Activated CD4-positive, alpha-beta T cell treated with anti-CD3 and anti-CD28 coated beads for 4 hours (primary cell): ENCODE measurements at places on chromosomes 12 and 14.

DNA sequence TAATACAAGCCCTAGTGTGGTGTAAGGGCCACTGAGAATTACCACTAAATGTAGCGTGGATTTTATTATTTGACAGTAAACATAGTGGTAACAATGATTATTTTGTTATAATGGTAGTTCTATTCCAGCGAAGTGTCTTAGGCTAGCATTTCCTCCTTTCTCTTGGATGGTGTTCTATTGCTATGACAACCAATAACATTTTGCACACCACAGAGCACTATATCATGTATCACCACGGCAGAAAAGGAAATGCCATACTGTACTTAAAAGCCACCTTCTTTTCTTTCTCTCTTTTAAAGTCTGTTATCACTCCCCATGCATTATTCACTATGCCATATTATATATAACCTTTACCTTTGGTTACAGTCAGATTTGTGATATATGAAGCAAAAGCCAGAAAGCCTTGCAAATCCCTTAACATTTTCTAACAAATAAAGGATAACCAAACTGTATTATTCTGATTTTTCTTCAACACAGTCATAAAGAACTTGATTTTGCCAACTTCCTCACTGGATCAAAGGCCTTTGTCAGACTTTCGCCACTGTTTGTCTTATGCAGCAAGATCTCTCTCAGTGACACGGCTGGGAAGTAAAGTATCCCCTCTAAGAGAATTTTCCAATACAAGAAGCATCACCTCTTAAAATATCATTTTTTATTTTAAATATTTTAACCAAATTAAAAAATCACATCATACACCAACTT lies 195.8 kb downstream of the FOXN3 start:
- DNase-seq: no peak

DNA sequence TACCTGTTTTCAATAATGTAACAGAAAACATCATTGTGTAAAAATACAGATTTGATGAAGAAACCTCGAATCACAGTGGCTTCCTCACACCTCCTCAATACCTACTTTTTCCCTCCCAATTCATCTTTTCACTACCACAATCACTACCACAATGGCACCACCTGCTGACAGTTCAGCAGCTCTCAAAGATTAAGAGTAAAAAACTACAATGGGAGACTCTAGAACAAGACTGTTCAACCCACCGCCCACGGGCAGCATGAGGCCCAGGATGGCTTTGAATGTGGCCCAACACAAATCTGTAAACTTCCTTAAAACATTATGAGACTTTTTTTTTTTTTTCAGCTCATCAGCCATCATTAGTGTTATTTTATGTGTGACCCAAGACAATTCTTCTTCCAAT lies 15.2 kb downstream of the MED6 start:
- no peak for DNase-seq

DNA sequence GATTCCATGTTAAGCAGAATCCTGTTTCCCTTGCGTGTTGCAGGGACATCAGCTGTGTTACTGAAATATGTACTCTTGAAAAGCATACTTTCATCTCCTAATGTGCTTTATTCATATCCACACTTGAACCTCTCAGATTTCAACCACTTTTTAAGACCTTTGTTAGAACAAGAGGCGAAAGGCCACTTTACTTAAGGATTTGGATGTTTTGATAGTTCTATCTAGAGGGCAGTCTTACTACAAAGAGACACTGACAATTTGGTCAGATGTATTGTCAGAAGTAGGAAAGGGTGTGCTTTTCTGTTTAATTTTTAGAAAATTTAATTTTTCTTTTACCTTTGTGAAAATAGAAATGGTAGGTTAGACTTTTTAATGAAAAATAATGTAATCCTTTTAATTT lies 267.9 kb downstream of the TMTC2 start:
- DNase-seq: no peak

DNA sequence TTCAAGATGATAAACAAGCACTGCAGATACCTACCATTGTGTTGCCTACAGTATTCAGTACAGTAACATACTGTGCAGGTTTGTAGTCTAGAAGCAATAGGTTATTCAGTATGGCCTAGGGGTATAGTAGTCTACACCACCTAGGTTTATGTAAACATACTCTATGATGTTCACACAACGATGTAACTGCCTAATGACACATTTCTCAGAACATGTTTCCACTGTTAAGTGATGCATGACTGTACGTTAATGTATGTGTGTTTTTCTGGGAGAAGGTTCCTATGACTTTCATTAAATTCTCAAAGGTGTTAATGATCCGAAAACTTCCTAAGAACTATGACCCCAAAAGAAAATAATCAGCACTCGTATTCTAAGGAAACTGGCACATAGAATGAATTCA lies 20.9 kb upstream of the CALM1 start:
- DNase-seq: no peak

DNA sequence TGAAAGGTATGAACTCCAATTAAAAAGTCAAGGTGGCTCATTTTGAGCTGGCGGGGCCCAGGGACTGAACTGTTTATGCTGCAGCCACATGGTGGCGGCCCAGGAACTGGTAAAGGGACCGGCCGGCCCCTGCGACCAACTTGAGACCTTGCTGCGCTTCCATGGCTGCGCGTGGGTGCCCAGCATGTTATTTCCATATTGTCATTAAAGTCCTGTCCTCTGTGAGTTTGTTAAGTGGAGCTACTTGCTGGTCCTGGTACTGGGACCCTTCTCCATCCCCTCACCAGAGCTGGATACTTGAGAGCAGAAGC lies 62.3 kb downstream of the BEGAIN start:
- no peak for DNase-seq

DNA sequence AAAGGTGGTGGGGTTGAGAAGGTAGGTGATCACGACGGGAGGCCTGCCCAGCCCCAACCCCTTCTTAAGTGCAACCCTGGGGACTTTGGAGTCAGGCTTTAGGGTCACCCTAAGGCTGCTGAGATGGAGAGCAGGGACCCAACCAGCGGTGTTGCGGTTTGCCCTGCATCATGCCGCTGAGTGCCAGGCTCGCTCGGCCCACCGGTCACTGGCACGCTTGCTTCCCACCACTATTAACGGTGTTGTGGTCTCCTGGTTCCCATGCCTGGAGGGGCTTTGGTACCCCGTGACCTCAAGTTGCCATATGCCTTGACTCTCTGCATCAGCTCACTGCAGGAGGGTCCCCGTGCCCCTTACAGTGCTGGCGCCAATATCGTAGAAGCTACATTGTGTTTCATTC lies 18.4 kb upstream of the MEG3 start:
- no peak for DNase-seq

DNA sequence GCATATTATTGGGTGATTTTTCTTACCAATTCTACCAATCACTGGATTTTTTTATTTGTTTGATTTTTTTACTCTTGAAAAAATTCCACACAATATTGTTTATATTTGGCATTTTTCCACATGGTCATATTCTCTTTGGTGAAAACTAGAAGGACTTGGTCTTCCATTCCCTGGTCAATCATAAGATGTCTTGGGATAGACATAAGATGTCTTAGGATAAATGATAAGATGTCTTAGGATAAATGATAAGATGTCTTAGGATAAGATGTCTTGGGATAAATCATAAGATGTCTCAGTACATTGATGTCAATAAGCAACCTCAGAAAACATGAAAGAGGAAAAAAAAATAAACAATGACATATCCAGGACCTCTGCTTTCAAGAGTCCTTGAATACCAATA lies 309.1 kb downstream of the LRFN5 start:
- no peak for DNase-seq

- no peak for DNase-seq
These were observed 51.4 kb downstream of the WASHC3 start for GRCh38 chr12:102010265-102010994.

- no peak for DNase-seq
These were observed 275.4 kb downstream of the TTC6 start for GRCh38 chr14:37870632-37871346.

DNA sequence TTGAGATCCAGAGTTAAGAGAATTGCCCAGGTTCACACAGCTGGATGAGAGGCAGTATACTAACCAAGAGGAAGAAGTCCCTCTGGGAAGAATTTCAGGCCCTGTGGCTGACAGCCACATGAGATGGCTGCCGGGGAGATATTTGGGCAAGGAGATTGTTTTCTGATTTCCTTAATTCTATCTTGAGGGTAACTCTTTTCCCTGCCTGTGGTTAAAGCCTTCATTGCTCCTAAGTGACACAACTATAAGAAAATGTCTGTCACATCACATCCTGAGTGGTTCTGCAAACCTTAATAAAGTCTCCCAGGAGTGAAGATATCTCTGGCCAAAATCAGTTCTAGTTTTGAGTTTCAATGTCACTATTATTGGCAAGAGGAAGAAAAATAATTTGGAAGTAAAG lies 9.6 kb downstream of the ARHGDIB start:
- no peak for DNase-seq

DNA sequence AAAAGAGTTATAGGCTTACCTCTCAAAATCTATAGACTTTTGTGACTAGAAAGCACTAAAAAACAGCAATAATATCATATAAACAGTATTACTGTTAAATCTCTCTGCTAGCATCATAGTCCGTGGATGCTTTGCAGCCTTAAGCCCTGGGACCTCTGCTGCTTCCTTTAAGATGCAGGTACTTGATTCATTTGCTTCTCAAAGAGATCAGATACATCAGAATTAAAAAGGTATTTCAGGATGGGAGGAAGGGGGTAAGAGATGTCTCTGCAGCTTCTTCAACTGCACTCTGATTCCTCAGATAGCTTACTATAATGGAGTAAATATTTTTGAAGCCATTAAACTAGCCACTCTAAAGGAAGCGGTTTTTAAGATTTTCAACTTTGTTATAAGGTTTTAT lies 49.3 kb downstream of the PAPLN start:
- DNase-seq: no peak

- DNase-seq: no peak
These were observed 30.9 kb downstream of the SLC2A3 start for GRCh38 chr12:7905071-7905470.

GRCh38 chr12:52860102-52860823 lies 11.5 kb upstream of the KRT78 start:
- DNase-seq: no peak

DNA sequence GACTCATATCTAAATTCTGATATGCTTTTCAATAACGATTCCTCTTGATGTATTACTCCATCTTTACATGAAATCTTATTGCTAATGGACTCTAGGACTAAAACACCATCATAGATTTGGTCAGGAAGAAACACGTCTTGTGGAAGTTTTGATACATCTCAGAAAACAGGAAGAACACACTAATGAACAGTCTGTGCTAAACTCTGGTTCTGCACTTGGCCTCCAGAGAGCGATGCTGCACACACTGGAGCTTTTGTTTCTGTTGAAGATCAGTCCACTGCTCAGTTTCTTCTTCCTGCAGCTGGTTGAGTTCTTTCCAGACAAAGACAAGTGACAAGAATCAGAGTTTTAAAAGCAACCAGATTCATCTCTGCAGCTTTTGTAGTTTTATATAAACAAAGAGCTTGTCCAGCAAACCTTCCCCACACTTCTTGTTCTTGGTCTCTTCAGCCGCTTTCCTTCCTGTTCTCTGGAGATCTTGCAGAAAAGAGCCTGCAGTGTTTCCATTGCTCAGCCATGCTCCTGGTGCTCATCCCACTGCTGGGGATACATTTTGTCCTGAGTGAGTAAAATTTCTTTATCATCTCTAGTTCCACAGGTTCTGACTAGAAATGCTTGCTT lies 229.1 kb upstream of the OR4E1 start:
- no peak for DNase-seq

- peak; percentile 41 for DNase-seq
These were observed 8.8 kb downstream of the VPS37B start for GRCh38 chr12:122886851-122887818.

DNA sequence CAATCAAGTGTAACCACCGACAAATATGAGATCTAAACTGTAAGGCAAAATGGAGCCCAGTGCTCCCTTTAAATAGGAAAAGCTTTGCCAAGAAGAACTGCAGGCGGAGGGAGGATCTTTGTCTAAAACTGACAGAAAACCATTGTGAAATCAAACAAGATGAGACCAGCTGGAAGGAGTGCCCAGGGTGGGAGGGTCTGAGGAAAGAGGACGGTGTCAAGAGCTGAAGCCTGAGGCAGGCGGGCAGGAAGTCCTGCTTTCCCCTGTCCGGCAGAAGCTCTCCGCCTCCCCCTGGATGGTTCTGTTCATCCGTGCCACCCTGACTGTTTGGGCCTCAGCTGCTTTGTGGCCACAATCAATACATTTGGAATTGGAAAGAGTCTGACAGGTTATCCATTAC lies 37.5 kb downstream of the CDC42BPB start:
- no peak for DNase-seq

DNA sequence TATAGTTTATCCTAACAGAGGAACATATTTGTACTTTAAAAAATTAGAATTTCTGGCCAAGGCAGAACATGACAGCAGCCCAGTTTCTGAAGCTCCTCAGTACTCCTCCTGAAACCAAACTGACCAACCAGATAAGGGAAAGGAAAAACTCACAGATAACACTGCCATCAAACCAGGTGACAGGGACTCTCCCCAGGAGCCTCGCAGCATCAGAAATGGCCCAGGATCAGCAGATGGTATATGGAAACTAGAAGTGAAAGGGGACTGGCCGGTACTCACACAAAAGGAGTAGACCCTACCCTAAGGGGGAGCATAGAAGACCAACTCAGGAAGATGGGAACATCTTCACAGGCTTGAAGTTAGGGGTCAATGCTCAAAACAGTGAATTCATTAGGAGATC lies 22.0 kb downstream of the GALC start:
- DNase-seq: no peak

- no peak for DNase-seq
These were observed 179.2 kb downstream of the AKAP6 start for GRCh38 chr14:32508281-32508680.

- DNase-seq: no peak
These were observed 114.8 kb upstream of the FOXN3 start for GRCh38 chr14:89531661-89532335.

- no peak for DNase-seq
These were observed 58.8 kb downstream of the PIK3C2G start for GRCh38 chr12:18320036-18320617.

GRCh38 chr14:78611796-78612571 lies 441.8 kb downstream of the NRXN3 start:
- DNase-seq: no peak

GRCh38 chr12:112190231-112191025 lies 65.1 kb downstream of the TRAFD1 start:
- DNase-seq: no peak

GRCh38 chr12:126869644-126870043 lies 1397.3 kb upstream of the TMEM132C start:
- no peak for DNase-seq

DNA sequence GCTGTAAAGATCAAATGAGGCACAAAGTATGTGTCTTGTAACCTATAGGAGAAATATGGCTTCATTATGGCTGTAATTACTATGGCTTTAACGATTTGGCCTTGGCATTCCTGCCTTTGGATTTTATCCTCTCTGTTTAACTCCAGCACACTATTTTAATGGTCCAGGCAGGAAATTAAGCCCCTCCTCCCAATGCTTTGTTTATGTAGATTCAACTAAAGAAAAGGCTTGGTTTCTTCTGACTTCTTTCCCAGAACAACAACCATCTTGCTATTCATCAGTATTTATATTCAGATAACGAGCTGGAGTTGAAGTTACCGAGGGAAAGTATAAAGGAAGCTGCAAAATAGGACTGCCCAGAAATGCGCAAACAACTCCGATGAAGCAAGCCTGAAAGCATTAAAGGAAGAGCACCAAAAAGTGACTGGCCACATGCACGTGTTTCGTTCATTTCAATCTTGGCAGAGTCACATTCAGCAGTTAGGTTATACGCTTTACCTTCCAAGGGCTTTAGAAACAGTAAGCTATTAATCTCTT lies 104.6 kb downstream of the NELL2 start:
- DNase-seq: no peak
